ENCODE measurements at places on chromosomes 5 and 9. TPM values are rescaled to one million over a fixed set of nuclear protein-coding genes. Genes with fewer than 3 reads are reported as not detected.

- DNase-seq: no peak
These were observed 75.0 kb upstream of the SLC1A3 start for GRCh38 chr5:36531401-36531800.

GRCh38 chr9:89079391-89079790 is 88.1 kb downstream of the S1PR3 start:
- no peak for DNase-seq

DNA sequence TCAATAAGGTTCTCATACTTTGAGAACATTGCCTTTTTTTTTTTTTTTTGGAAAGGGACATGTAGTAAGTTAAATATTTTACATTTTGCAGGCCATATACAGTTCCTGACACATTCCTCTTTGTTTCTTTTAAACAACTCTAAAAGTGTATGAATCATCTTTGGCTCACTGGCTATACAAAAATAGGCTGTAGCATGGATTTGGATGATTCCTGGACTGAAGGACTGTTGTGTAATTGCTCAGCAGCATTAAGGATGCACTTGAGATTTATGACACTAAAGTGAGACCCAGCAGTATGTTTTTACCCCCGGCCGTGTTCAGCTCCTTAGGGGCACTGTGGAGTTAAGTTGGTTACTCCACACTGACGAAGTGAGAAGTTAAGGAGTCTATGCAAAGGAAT is 41.3 kb downstream of the VPS13A start:
- DNase-seq: no peak

DNA sequence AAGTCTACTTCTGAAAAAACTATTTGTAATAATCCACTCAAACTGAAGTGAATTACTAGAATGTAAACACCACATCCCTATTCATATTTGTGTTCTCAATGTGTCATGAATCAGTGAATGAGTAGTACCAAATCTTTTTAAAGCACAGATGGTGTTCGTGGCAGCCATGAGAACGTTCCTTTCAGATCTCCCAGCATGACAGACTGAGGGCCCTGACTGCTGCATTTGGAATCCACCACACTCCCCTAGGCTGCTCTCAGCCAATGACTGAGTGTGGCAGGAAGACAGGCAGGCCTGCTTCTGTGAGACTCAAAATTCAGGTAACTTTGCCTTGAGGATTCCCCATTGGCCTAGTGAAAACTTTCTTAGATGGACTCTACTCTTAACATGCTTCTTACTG is 10.9 kb upstream of the JMY start:
- no peak for DNase-seq

DNA sequence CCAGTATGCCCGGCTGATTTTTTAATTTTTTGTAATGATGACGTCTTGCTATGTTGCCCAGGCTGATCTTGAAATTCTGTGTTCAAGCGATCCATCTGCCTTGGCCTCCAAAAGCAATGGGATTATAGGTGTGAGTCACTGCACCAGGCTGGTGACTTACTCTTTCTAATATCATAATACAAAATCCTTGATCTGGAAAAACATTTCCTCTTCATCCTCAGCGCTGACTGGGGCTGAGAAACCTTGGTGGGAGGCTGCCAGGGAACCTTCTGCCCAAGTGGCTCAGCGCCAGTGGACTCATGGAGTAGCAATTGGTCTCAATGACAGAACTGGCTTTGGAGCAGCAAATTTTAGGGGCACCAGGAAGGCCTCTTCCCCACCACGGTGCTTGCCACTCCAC is 17.5 kb upstream of the SEMA4D start:
- no peak for DNase-seq

SNX18 gene
- total RNA-seq: 7.4 TPM

SH3RF2 gene
- total RNA-seq: not detected

C8G gene
- total RNA-seq: 0.90 TPM

ABO gene
- not detected for total RNA-seq

C6 gene
- not detected for total RNA-seq

CCNJL gene
- not detected for total RNA-seq

Data from activated naive CD8-positive, alpha-beta T cell treated with anti-CD3 and anti-CD28 coated beads for 36 hours (primary cell).